ENCODE measurements at places on chromosomes 7 and 10.

GRCh38 chr10:71921324-71922027, 42.7 kb upstream of the CHST3 start:
- DNase-seq: no peak

- DNase-seq: no peak
These were observed 121.0 kb downstream of the KCNMA1 start for GRCh38 chr10:77516575-77516974.

- DNase-seq: no peak
These were observed 423.2 kb downstream of the IPMK start for GRCh38 chr10:57844387-57844998.

- DNase-seq: no peak
These were observed 218.3 kb downstream of the FAM107B start for GRCh38 chr10:14556285-14556956.

DNA sequence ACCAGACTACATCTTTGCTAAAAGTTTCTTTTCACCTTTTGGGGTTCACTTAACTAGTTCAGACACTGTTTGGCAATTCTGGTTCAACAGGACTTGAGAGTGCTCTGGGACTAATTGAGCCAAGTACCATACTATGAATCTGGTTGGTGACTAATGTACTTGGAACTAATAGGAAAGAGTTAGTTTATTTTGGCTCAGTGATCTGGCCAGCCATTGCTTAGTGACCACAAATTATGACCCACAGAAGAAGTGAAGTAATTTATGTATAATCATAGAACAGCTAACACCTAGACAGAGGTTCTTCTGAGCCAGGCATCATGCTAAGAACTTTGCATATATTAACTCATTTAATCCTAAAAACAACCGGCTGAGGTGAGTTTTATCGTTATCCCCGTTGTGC, 126.5 kb upstream of the JCAD start:
- DNase-seq: no peak

GRCh38 chr7:128215281-128215680, 25.8 kb upstream of the LEP start:
- DNase-seq: no peak

DNA sequence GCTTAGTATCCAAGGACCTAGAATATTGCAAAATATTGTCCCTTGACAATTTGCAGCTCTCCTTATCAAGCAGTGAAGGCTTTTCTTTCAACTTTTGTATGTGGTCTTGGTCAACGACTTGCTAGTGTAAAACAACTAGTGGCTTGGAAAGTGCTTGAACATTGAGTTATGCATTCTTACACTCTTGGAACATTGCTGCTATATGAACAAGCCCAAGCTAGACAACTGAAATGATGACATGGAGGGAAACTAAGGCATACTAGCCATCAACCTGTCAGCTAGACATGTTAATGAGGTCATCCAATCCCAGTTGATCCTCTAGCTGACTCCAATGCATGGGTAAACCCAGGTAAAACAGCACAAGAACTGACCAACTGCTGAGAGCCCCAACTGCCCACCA, 12.7 kb upstream of the DMTF1 start:
- no peak for DNase-seq

DNA sequence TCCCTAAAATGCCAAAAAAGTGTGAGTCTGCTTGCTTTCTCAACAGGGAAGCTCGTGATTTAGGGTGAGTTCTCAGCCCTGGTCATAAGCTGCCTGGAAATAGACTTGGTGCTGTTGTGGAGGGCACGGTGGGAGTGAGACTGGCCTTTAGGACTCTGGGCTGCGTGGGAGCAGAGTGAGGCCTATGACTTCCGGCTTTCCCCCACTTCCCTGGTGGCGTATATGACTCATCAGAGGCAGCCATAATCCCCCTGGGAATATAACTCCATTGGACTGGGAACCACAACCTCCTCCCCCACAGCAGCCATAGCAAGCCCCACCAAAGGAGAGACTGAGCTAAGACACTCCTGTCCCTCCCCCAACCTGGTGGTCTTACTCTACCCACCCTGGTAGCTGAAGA, 95.0 kb downstream of the PON1 start:
- DNase-seq: no peak

GRCh38 chr10:16948361-16948760, 131.1 kb upstream of the RSU1 start:
- no peak for DNase-seq

Measured in activated CD4-positive, alpha-beta T cell treated with anti-CD3 and anti-CD28 coated beads for 24 hours (primary cell).